ENCODE measurements at places on chromosomes 12 and 14.

- DNase-seq: no peak
Measured at GRCh38 chr14:71554323-71554722, 377.9 kb upstream of the RGS6 start.

GRCh38 chr12:29317556-29318363 lies 63.2 kb downstream of the ERGIC2 start:
- peak; percentile 51 for DNase-seq

- DNase-seq: no peak
Measured at GRCh38 chr12:101642115-101643067, 47.6 kb downstream of the MYBPC1 start.

- DNase-seq: no peak
Measured at GRCh38 chr14:89806451-89806850, 148.1 kb downstream of the EFCAB11 start.

DNA sequence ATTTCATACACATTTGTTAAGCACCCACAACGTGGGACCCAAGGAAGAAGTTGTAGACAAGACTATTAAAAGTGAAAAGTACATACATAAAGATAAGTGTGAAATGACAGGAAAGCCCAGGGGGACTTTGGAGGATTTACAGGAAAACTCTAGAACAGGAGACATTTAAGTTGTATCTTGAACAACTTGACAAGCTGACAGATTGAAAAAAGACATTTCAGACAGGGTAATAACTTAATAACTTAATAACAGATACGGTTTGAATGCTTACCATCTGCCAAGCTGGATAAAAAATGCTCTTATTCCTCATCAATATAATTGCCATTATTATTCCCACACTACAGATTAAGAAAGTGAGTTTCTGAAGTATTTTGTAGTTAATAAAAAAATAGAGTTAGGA lies 229.7 kb upstream of the SYT10 start:
- DNase-seq: no peak

DNA sequence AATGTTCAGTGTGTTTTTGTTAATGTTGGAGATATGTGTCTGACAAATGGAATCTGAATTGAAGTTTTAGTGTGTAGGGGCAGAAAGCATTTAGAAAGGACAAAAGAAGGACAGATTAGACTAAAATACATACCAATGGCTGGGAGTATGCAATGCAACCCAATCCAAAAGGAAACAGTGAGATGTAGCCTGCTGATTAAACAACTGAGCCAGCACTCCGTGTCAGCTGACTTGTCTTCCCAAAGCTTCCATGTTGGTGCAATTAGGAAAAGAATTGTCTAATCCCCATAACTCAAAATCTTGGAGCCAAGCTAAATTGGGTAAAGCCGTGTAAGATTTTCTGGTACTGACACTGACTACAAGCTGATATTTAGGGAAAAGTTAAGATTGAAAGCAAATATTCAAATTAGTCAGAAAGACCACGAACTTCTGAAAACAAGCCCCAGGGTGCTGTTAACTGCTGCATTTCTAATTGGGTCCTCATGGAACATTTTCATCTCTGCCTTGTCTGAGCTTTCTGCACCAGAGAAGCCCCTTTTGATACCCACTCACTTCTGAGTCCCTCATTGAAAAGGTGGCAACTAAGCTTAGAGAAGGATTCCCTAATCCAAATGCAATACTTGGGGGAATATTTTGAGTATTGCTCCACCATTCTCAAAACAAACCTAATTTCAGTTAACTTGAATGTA lies 109.1 kb downstream of the DAD1 start:
- no peak for DNase-seq

- DNase-seq: no peak
Measured at GRCh38 chr14:94581127-94581999, at the start of gene SERPINA5. TSS of gene SERPINA5 (plus strand) at chr14:94581426. CDS start at chr14:94587363, 5,937 bp downstream.

DNA sequence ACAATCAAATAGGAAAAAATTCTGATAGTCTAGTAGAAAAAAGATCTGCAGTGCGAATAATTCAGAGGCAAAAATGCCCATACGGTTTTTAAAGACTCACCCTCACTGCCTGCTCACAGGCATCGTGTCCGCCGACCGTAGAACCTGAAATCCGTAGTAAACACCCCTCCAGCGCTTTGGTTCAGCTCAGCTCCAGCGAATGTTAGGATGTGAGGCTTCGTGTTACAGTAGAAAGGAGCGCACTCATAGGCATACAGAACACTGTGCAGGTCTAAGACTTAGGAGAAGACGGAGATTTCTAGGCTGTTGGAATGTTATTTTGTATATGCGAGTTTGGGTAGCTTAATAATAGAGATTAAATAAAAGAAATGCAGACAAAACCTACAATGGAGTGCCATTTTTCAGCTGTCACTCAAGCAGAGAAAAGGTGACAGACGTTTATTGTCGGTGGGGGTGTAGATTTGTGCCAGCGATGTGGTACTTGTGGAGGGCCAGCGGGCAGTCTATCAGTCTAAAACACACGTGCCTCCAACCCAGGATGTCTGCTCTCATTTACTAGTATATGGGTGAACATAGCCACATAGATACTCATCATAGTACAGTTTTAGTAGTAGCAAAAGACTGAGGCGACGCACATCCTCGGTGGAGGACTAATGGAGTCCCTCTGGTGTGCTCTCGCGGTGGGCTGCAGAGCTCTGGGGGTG lies 25.7 kb downstream of the SFSWAP start:
- no peak for DNase-seq

- DNase-seq: no peak
Measured at GRCh38 chr12:93684716-93685115, 7.5 kb downstream of the CRADD start.

DNA sequence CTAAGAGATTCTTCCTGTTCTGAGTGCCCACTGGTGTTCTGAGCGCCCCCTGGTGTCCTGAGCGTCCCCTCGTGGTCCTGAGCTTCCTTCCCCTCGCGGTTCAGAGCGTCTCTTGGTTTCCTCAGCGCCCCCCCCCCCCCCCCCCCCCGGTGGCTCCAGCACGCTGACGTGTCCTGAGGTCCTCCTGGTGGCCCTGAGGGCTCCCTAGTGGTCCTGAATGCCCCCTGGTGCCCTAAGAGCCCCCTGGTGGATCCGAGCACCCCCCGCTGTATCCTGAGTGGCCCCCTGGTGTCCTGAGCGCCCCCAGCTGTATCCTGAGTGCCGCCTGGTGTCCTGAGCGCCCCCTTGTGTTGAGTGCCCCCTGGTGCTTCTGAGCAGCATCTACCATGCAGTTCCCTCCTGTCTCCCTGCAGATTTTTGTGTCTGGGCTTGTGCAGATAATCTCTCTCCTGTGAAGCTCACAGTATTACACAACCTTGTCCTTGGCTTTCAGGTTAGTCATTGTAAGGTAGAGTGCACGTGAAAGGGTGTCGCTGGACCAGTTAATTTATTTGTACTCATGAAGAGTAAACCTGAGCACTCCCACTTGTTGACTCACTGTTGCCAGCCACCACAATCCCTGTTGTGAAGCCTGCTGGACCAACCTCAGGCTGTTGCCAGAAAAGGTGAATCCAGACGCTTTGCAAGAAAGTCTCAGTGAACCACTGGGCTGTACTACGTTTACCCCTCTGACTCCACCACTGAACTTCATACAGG lies 1168.4 kb downstream of the TMEM121 start:
- no peak for DNase-seq

DNA sequence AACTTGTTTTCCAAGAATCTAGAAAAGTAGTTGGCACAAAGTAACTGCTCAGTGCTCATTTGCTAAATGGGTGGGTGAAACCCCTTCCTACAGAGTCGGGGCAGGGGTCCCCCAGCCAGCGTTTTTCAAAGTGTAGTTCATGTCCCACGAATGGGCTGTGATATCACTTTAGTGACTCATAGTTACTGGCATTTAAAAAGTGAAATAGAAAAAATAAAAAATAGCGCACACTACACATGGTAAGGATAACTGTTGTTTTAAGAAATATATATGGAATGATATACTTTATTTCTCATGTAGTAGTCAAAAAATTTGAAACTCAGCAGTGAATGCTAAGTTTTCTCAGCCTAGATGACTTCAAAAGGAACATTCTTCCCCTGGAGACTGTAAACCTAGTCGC lies 250.4 kb downstream of the CHST11 start:
- no peak for DNase-seq

- peak; percentile 69 for DNase-seq
Measured at GRCh38 chr12:50074936-50075807, 10.0 kb upstream of the SMARCD1 start.

DNA sequence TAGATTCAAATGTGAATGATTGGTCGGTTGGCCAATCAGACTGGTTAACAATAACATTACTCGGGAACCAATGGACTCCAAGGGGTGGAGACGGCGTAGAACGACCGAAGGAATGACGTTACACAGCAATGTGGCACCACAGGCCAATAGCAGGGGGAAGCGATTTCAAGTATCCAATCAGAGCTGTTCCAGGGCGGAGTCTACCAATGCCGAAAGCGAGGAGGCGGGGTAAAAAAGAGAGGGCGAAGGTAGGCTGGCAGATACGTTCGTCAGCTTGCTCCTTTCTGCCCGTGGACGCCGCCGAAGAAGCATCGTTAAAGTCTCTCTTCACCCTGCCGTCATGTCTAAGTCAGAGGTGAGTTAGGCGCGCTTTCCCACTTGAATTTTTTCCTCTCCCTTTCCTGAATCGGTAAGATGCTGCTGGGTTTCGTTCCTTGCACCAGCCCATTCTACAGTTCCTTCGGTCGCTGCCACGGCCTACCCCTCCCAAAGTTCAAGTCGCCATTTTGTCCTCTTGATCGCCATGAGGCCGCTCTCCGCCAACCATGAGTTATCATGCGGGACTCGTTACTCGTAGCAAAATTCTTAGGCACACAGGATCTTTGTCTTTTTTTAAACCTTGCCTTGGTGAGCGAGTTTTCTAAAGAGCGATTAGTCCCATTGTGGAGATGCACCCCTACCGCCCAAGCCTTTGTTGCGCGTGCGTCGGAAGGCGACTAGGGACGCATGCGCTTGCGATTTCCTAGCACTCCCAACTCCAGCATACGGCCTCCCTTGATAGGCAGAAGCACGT lies at the start of gene HNRNPA1:
HNRNPA1 (plus strand) TSS at position 259 of the 793 bp plus-strand sequence; CDS start at position 341, 82 bp downstream.
- DNase-seq: peak; percentile 100

Data from fibroblast of the conjunctiva (primary cell).